Suppressor macrophage treated with lipopolysaccharide for 4 hours (primary cell): ENCODE measurements at places on chromosomes 12 and 14.

- DNase-seq: no peak
Measured at GRCh38 chr14:56423544-56423943, 156.1 kb upstream of the TMEM260 start.

DNA sequence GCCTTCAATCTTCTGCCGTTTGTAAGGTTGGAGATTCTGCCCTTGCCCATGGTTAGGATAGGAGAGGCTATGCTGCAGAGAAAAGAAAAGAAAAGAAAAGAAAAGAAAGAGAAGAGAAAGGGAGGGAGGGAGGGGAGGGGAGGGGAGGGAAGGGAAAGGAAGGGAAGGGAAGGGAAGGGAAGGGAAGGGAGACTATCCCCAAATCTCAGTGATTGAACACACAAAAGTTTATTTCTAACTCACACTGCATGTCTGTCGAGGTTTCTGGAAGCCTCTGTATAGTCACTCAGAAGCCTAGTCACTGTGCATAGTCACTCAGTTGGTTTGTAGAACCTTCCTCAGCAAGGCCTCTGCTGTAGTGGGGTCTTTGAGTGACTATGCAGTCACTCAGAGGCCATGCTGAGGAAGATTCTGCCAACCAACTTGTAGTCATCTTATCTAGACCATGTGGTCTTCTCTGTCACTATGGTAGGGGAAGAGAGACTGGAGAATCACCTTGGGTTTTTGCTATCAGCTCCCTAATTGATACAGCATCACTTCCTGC is 52.3 kb upstream of the ABCC9 start:
- no peak for DNase-seq

DNA sequence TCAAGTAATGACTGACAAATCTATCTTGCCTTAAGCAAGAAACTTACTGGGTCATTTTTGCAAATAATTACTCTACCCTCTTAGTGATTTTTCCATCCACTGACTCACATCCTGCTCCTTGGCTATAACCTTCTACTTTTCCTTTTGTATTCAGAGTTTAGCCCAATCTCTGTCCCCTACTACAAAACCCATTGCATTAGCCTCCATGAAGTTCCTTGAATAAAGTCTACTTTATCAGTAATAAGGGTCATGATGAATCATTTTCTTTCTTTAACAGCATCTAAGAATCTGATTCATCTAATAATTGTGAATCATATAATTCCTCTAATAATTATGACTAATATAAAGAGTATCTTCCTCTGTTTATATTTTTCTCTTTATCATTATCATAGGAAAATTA is 132.6 kb downstream of the NTS start:
- DNase-seq: no peak

DNA sequence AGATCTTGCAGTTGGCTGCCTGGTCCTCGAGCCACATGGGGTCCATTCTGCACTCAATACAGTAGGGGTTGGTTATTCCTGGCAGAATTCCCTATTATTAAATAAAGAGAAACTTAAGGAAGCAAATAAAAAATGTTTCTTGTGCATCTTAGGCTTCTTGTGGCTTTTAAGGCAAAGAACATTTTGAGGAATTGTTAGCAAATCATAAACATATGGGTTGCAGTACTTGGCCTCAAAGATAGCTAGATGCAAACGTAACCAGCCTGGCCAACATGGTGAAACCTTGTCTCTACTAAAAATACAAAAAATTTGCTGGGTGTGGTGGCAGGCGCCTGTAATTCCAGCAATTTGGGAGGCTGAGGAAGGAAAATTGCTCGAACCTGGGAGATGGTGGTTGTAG is 50.8 kb upstream of the KCNA5 start:
- no peak for DNase-seq

- no peak for DNase-seq
Measured at GRCh38 chr12:76952995-76953394, 74.2 kb upstream of the CSRP2 start.

GRCh38 chr14:103801459-103801858 is 45.9 kb downstream of the PPP1R13B start:
- peak; percentile 58 for DNase-seq

DNA sequence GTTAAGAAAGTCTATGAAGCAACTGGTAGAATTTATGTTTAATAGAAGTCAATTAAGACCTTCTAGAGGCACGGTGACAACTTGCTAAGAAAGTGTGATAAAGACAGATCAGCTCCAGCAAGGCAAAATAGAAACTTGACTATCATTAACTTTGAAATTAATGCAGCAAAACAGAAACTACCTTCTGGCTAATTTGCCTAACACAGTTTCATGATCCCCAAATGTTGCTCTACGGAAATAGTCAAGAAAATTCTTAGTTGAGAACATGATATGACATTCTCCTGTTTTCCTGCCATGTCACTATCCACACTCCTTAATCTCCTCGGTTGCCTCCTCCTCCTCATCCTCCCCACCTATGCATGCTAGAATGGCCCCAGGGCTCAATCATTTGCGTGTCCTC is 4.2 kb downstream of the DENND5B start:
- no peak for DNase-seq

- no peak for DNase-seq
Measured at GRCh38 chr12:57401165-57401564, 29.7 kb downstream of the R3HDM2 start.

DNA sequence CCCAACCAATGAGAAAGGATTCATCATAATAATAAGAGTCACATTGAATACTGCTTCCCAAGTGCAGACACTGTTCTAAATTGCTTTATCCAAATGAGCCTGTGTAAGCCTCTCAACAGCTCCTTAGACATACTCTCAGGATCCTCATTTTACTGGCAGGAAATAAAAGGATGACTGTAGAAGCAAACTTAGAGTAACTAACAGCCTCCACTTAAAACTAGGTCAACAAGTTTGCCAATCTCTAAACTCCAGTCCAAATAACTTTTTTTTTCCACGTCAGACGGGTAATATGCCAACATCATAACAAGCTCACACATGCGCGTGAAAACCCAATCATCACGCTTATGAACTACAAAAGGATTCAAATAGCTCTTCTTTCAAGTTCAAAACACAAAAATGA is 15.3 kb upstream of the DPF3 start:
- no peak for DNase-seq

DNA sequence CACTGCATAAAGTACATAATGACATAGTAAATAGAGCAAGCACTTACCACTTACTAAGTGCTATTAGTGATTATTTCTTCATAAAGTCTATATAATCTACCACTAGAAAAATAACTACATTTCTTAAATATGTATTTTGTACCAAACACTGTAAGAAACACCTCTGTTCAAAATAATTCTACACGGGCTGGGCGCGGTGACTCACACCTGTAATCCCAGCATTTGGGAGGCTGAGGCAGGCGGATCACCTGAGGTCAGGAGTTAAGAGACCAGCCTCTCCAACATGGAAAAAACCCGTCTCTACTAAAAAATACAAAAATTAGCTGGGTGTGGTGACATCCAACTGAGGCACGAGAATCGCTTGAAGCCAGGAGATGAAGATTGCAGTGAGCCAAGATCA is 38.9 kb downstream of the ATG2B start:
- DNase-seq: no peak
